ENCODE measurements at places on chromosomes 2 and 18.
A peak's percentile ranks its signal among the peaks of the same experiment; 100 is the strongest.

DNA sequence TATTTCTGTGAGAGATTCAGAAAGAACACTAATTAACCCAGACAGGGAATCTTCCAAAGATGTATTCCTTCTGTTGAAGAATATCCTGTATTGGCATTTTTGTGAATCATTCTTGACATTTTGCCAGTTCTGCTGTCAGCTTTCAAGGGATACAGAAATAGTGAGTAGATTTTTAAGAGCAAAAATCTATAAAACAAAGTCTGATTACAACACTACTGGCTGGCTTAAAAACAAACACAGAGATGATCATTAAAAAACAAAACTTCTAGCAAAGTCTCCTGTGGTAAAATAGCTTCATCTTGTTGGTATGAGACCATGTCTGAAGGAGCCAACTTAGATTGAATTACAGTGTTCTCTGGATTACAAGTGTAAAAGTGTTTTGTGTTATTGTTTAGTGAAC is 866.3 kb upstream of the KLHL29 start:
- no peak for DNase-seq

DNA sequence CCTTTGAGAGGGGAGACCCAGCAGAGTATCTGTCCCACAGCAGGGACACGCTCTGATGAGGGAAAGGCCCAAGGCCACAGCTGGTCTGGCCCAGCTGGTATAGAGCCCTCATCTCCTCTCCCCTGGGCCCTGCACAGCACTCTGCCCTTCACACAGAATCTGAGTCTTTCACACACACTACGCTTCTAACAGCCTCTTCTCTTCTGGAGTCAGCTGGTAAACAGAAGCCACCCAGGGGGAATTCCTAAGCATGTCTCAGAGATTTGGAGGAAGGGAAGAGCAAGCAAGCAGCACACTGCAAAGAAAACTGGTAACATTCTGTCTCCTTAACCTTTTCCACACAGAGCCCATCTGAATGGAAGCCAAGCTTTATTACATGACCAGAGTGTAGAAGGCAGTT is 121.1 kb upstream of the ACAA2 start:
- DNase-seq: no peak

- DNase-seq: no peak
Measured at GRCh38 chr2:232038251-232038880, 76.9 kb downstream of the DIS3L2 start.

DNA sequence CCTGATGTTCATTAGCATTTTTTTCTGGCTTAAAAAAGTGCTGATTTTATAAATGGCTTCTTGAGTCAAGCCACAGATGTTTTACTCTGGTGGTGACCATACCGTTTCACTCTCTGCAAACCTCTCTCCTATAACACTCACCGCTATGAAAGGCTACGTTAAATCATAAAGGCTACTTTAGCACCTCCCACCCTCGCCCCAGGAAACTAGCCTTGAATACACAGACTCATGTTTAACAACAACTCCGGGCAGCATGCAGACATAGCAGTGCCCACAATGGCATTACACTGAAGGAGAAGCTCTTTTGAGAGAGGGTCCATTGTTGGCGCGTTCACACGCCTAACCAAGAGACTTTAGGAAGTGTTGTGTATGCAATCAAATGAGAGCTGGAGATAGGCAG is 5.6 kb downstream of the MYT1L start:
- peak; percentile 99 for DNase-seq

DNA sequence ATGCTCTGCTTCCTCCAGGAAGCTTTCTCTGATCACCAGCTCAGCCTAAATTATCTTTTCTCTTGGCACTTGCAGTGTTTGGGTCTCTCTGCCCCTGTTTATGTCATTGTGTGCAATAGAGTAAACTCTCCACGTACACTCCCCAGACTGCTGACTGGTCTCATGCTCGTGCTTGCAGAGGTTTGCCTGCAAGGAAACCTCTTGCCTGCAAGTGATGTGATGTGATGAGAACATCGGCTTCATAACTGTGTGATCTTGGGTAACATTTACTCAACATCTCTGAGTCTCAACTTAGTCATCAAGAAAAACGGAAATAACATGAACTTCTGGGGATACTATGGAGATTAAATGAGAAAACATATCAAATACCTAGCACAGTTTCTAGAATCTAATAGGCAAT is 92.3 kb downstream of the BIN1 start:
- DNase-seq: no peak

DNA sequence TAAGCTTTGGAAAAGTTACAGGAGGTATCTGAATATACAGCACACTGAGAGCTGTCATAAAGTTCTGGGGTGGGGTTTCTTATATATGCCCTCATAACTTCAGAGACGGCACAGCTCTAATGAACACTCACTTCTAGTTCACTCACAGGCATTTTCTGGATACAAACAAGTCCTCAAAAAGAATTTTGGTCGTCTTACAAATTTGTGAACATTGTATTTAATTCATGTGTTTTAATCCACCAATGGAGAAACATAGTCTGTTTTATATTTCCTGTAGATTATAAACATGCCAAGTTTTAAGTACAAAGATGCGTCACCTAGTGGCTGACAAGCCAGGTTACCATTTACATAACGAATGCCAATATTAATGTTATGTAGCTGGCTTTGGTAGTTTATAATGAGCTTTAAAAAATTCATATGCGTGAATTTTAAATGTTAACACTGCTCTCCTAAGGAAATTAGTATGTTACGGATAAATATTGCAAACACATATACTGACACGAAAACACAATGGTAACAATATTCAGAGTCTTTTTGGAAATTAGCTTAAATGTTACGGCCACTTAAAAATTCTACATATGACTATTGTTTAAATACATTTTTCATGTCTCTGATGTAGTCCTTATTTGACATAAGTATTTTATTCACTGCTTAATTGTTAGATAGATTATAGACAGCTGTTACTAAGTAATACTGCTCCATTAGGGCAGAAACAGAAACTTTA is 2.5 kb downstream of the COL3A1 start:
- DNase-seq: no peak

DNA sequence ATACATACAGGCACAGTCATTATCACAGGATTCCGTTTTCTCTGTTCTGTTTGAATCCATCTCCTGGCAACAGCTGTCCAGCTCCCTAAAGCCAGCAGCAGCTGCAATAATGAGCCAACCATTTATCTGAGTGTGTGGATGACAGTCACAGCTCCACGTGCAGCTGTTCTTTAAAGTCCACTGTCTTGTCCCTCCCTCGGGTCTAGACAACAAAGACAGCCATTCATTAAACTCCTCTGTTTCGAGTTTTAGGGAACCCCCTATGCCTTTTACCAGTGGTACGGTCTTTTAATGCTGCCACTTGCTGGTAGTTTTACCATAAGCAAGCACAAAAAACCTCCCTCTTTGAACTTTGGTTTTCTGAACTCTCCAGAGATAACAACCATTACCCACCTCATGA is 16.0 kb upstream of the MSGN1 start:
- DNase-seq: peak; percentile 35

DNA sequence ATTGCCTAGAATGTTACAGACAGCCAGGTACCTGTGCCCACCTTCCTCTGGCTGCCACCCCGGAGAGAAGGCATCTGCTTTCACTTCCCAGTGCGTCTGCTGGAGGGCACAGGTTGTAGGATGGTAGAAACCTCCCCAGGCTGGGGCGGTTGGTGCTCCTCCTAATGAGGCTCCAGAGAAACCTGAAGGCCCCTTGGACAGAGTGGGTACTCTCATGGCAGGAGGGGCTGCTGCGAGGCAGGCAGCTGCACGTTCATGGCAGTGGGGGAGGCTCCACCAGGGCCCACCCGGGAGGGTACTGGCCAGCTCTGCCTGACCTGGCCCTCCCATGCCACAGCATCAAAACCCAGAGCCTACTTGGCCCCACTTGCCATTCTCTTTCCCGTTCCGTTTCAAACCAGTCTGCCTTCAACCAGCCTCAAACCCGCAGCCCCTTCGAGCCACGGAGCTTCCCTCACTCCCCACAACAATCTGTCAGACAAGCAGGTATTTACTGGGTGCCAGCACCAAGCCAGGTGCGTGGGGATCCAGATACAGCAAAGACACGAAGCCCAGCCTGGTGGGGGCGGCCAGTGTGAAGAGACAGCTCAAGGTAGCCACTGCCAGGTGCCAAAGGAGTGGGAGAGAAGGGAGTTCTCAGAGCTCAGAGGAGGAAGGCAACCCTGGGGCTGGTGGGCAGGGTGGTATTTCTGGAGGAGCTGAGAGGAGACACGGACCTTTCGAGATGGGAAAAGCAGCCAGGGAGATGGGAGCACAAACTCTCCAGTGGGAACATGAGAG is 229.6 kb downstream of the LOXHD1 start:
- DNase-seq: no peak

All from NCI-H345 (cell line).